GM23248 (cell line): ENCODE measurements at places on chromosomes 6 and 20. TPM values are rescaled to one million over a fixed set of nuclear protein-coding genes. Genes with fewer than 3 reads are reported as not detected.

- no peak for DNase-seq
- no peaks in the 10 kb centered on the region for H3K27me3 ChIP-seq
- no peak overlapping the region for H3K27ac ChIP-seq
- peaks cover 92% of the 10 kb centered on the region for H3K36me3 ChIP-seq
- no peak overlapping the region for H3K4me3 ChIP-seq
Measured at GRCh38 chr6:7604506-7604905, 14.5 kb downstream of the SNRNP48 start.

DNA sequence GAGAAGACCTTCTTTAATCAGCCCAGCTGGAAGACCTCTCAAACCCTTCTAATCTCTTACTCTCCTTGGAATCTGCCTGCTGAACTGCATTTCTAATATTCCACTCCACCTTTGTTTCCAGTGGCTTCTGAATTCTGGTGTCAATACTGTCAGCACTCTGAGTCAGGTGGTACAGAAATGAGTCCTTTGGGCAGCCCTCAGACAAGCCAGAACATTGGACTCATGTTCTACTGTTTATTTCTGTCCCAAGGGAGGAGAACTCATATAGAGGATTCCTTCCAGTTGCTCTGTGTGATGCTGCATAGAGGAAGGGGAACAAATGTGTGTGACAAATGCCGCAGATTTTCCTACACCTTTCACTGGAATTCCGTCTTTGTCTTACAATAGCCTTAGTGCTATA lies 114.8 kb downstream of the PHF3 start:
- H3K27me3 ChIP-seq, result no peaks in the 10 kb centered on the region
- no peak overlapping the region for H3K27ac ChIP-seq
- no peak for DNase-seq

Gene TDRD6
- not detected in 2 replicates for total RNA-seq

Gene MOXD1
- 522 and 528 TPM in 2 replicates for total RNA-seq

Gene DNAH8
- total RNA-seq, result not detected in 2 replicates

Gene NHLRC1
- 2.5 and 3.2 TPM in 2 replicates for total RNA-seq
